HCT116 (cell line): ENCODE measurements at places on chromosomes 5 and 9. TPM values are rescaled to one million over a fixed set of nuclear protein-coding genes. Genes with fewer than 3 reads are reported as not detected.

The SYK gene
- total RNA-seq: 9.0 TPM

The TRIM7 gene
- 30.2 TPM for total RNA-seq

The PITX1 gene
- total RNA-seq: 31.0 TPM

The OTP gene
- 0.07 TPM for total RNA-seq

The LCP2 gene
- 0.61 TPM for total RNA-seq

The ANKRD34B gene
- total RNA-seq: not detected

The IL5 gene
- not detected for total RNA-seq

The CDH9 gene
- not detected for total RNA-seq

DNA sequence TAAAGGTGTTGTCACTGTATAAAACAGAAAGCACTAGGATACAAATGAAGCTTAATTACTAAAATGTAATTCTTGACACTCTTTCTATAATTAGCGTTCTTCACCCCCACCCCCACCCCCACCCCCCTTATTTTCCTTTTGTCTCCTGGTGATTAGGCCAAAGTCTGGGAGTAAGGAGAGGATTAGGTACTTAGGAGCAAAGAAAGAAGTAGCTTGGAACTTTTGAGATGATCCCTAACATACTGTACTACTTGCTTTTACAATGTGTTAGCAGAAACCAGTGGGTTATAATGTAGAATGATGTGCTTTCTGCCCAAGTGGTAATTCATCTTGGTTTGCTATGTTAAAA lies 43.8 kb downstream of the NDFIP1 start:
- peak; percentile 26 for DNase-seq

- no peak for DNase-seq
Measured at GRCh38 chr9:123162360-123162759, 106.0 kb downstream of the STRBP start.

DNA sequence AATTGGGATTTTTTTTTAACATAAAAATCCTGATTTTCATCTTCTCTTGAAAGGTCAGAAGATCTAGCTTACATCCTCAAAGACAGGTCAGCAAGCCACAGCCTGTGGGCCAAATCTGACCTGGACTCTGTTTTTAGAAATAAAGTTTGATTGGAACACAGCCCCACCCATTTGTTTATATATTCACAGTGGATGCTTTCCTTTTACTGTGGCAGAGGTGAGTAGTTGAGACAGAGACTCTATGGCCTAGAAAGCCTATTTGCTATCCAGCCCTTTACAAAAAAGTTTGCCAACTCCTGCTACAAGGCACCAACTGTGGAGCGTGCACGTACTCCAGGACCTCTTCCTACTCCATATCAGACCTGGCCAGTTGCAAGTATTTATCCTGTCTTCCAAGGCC lies 13.4 kb upstream of the CCNJL start:
- no peak for DNase-seq

- DNase-seq: no peak
Measured at GRCh38 chr9:77826621-77827020, 178.5 kb upstream of the GNA14 start.

DNA sequence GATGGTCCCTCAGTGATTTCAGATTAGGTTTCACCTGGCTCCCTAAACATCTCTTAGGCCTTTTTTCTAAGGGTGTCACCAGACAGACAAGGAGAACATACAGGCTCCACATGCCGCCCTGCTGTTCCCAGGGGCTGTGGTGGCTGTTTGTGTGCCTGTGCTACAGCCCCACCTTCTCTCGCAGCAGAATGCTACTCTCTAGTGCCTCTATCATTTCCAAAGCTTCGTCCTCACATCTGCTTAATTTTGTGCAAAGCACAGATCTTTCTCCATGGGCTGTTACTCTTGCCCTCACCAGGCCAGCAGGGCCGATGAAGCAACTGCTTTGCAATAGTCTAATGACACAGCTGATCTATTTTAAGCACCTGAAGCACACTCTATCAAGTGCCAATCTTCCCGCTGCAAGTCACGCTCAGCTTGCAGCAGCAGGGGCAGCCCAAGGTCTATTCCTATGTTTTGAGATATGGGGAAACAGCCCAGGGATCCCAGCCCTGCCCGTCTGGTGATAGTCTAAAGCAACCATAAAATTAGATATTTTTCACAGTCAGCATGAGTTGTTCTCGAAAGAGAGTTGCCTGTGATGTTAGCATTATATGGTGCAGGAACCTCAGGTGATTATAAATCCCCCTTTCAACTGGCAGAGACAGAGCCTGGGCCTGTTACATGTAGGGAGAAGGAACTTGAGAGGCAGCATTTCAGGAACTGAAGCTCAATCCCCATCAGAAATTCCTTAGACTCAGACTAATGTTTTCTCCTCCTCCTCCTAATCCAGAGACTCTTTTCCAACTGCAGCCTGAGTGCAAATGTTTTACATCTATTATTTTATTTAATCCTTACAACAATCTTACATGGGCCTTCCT lies 12.7 kb downstream of the ABLIM3 start:
- DNase-seq: no peak

- DNase-seq: no peak
Measured at GRCh38 chr5:40667161-40667663, 12.5 kb upstream of the PTGER4 start.

- DNase-seq: no peak
Measured at GRCh38 chr5:141822144-141822543, 56.1 kb downstream of the PCDH1 start.

- DNase-seq: no peak
Measured at GRCh38 chr9:105143136-105143430, 101.4 kb upstream of the SLC44A1 start.

DNA sequence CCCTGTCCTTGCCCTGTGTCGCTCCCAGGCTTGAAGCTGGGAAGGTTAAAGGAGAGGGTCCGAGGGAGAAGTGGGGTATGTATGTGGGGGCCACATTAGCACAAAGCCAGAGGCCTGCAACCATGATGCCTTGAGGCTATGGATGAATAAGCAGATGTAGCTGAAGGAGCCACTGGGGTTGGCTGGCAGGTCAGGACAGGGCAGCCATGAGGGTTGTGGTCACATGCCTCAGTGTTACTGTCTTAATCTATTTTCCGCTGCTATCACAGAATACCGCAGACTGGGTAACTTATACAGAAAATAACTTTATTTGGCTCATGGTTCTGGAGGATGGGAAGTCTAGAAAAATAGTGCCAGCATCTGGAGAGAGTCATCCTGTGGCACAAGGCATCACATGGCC lies 9.2 kb upstream of the GRHPR start:
- no peak for DNase-seq

DNA sequence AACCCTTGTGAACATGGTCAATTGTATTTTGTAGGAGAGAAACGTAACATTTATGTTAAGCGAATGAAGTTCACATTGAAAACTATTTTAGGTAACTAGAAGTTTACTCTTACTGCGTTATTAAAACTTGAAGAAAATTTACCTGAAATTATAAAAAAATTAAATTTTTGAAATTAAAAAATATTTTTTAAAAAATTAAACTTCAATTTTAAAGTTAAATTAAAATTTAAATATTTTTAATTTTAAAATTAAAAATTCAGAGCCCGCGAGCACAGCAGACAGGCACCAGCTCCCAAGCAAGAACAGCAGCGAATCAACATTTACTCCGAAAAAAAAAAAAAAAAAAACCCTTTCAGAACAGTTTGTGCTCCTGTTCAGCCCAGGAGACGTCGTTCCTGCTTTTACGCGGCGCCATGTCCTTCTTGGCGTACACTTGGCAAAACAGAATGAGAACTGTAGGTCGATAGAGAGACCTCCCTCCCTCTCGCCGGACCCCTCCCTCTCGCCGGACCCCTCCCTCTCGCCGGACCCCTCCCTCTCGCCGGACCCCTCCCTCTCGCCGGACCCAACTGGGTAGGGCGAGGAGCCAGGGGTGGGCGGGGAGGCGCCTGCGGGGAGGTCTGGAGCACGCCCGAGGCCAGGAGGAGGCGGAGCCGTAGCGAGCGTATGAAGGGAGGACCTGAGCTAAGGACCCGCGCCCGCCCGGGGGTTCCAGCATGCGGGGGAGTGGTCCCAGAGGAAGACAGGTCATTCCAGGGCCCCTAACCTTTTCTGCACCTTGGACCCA lies 235.8 kb downstream of the ROR2 start:
- DNase-seq: peak; percentile 34

GRCh38 chr9:132584601-132585560 lies 2.5 kb downstream of the BARHL1 start:
- no peak for DNase-seq

- DNase-seq: no peak
Measured at GRCh38 chr5:174195517-174195916, 150.0 kb downstream of the NSG2 start.

GRCh38 chr5:109942646-109943045 lies 252.9 kb downstream of the MAN2A1 start:
- DNase-seq: no peak

GRCh38 chr9:1261879-1262766 lies 212.0 kb downstream of the DMRT2 start:
- no peak for DNase-seq

DNA sequence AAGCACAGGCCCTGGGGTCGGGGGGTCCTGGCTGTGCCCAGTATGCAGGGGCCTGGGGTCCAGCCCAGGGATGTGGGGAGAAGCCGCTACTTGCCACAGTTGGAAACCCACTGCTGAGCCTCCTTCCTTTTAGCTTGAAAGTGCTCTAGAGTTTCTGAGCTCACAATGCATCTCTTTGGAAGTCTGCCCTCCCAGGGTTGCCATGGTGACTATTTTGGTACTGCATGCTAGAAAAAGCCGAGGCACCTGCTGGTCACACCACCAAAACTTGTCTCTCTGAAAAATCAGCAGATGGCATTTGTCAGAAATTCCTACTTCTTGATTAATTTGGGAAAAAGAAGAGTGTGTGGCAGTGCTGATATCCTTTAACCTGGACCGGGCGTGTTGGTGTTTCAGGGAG lies 151.8 kb downstream of the SEC61B start:
- no peak for DNase-seq

GRCh38 chr5:87229780-87230179 lies 37.9 kb upstream of the RASA1 start:
- DNase-seq: no peak

- DNase-seq: no peak
Measured at GRCh38 chr5:78647838-78648358, 674 bp downstream of the LHFPL2 start.

GRCh38 chr5:167592114-167592513 lies 699.3 kb upstream of the WWC1 start:
- DNase-seq: no peak

DNA sequence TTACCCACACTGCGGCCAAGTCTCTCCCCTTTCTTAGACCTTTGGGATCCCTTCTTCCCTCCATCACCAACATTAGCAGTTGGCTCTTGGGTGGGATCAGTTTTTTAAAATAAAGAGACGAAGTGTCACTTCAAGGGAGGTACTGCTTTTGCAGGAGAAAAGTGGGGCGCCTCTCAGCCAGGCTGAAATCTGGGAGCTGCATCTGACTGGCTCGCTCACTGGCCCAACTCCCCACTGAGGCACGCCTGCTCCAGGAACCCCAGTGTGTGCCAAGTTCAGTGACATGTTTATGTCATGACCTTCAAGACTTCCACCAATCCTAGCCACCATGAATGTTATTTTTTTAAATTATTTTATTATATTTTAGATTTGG lies 130.5 kb downstream of the MVB12B start:
- DNase-seq: no peak

DNA sequence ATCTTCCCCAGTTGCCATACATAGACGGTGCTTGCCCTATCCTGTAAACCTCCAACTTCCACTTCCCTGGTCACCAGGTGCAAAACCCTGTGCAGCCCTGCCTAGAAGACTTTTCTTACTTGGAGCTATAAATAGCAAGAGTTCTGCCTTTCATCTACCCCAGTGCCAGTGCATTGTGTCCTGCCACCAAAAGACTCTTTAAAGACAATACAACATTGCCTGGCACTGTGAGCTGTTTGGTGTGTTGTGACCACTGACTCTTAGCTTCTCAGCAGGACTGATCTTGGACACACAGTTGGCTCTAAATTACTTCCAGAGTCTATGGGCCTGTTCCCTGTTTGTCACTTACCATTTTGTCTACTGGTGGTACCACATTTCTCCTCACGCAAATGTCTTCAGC lies 608.1 kb downstream of the CDH9 start:
- DNase-seq: no peak

DNA sequence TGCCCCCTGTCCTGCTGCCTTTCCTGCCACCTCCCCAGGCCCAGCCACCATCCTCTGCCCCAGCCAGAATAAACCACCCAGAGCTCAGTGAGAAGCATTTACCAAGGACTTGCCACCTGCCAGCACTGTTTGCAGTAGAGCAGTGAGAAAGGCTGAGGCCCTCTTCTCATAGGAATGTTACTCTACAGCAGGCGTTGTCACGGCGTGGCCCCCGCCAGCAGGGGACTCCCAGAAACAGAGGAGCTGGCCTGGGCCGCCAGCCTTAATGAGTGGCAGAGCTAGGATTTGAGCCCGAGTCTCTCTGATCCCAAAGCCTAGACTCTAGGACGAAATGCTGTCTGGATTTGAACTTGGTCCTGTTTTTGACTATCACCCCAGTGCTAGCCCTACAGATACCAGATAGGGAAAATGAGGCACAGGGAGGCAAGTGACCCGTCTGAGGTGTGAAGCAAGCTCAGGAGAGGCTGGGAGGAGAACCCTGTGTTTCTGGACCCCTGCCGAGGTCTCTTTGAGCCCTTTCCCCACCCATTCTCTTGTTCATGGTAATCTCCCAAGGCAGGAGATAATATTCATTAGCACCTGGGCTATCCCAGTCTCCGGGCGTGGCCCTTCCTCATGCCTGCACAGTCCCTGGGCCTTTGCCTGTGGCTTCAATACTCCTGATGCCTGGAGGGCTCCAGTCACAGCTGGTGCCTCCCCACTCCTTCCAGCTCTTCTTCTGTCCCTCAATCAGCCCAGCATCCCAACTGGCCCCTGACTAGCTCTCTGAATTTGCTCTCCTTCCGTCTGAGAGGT lies 30.7 kb downstream of the HRH2 start:
- no peak for DNase-seq

DNA sequence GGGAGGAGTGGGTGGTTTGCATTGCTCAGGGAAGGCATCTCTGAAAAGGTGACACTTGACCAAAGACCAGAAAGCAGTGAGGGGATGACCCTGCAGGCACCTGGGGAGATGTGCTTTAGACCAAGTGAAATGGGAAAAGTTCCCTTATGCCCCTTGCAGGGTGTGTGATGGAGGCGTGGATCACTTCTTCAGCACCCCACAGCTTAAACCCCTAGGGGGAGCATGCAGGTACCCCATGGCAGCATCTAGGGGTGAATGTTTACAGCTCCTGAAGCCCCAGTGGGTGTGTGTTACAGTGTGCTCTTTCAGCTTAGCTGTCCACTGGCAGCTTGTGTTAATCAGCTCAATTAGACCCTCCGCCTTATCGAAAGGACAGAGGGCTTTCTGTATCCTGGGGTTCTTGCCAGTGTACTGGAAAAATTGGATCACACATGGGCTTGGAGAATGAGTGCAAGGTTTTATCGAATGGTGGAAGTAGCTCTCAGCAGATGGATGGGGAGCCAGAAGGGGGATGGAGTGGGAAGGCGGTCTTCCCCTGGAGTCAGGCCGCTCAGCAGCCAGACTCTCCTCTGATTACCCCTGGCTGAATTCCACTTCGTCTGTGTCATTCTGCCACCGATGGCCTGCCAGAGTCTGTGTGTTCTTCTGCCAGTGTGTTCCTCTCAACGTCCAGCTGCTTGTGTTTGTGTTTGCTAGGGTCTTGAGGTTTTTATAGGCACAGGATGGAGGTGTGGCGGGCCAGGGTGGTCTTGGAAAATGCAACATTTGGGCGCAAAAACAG lies 6.3 kb downstream of the BHMT2 start:
- DNase-seq: no peak

- no peak for DNase-seq
Measured at GRCh38 chr9:27528076-27528885, 1.3 kb downstream of the MOB3B start.
